ENCODE measurements at places on chromosomes 2 and 18.
A peak's percentile ranks its signal among the peaks of the same experiment; 100 is the strongest.

DNA sequence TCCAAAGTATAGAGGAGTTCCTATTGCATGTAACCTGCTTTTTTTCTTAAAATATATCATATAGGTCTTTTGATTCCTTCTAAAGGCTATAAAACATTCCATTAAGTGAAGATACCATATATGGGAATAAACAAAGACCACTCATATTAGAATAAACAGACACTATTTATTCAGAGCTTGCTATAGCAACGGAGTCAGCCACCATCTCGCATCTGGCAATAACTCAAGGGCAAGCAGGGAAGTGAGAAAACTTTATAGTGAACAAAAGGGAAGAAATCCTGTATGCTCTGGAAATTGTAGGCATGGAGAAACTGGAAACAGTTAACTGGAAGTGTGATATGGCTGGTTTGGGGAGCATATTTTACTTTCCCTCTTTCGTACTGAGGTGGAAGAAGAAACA, 301.9 kb downstream of the PTH2R start:
- no peak for DNase-seq

DNA sequence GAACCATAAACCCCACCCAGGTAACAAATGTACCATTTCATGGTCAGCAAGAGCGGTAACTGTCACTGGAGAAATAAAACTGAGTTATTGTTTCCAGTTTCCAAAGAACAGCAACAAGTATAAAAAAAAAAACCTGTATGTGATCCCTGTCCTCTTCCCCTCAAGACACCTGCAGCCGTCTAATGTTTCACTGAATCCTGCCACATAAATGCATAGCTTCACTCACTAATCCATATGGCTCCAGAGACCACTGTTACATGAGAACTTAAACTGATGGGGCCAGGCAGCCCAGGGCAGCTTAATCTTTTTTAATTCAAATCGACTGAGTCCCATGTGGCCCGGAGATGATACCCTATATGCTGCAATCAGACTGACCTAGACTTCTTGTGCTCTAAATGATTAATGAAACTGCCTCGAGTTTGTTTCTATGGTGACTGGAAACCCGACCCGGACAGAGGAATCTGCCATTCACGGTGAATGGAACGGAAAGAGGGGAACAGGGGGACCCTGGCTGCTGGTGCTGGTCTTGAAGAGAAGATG, 60.9 kb upstream of the SIX2 start:
- DNase-seq = peak; percentile 22

DNA sequence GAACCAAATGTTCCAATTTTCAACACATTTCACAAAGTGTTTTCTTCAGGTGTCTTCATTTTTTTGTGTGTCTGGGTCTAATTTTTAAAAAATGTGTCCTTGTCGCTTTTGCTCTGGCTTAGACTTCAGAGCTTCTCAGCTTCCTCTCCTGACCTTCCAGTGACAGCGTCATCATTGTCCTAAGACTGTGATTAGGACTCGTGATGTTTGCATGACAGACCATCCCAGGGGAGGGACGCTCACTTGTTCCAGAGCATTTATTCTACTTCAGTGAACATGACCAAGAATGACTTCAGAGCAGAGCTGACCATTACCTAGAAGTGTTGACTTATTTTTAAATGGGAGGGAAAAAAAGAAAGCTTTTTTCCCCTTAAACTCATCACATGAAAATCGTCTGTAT, 591.9 kb downstream of the IRS1 start:
- no peak for DNase-seq

GRCh38 chr2:128405467-128405900, 86.8 kb upstream of the HS6ST1 start:
- no peak for DNase-seq

- DNase-seq = no peak
Measured at GRCh38 chr2:53475766-53476165, 291.8 kb upstream of the CHAC2 start.

DNA sequence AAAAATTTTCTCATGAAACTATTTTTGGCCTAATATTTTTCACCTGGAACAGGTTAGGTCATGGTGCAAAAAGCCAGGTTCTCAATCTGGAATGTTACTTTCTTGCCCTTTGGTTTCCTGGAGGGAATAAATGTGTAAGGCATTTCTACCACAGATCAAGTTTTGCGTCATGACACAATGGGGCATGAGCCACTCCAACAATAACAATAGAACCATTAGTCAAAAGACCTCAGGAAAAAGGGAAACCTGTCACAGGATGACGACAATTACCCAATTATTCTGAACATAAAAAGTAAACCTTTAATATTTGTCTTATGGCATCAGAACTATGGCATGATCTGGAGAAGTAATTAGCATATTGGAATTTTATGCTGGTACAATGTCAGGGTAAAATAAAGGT, 88.2 kb upstream of the HNRNPA3 start:
- no peak for DNase-seq

DNA sequence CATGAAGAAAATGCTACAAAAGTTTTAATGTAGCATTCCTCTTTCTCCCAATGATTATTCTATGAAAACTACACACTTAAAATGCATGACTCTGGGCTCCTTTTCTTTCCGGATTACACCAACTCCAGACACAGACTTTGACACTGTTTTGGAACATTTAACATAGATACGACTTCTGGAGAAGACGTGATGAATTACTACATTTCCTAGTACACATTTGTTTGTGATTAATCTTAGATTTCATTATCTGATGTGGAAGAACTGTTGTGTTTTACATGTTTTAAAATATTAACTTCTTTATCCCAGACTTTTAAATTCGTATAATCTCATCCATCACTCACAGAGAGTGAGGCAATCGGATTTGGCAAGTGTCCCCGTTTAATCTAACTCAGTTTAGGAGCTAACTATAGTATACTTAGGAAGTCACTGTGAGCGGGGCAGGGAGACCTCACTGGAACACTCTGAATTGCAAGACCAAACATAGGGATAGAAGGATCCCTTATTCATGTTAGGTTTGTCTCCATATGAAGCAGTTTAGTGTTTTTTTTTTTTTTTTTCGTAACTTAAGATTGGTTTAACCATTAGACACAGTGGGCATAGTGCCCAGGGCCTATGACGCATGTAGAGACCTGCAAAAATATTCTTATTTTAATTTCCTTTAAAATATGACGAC, 66.7 kb downstream of the PDE1A start:
- DNase-seq = no peak
